ENCODE measurements at places on chromosomes 1 and 21.

DNA sequence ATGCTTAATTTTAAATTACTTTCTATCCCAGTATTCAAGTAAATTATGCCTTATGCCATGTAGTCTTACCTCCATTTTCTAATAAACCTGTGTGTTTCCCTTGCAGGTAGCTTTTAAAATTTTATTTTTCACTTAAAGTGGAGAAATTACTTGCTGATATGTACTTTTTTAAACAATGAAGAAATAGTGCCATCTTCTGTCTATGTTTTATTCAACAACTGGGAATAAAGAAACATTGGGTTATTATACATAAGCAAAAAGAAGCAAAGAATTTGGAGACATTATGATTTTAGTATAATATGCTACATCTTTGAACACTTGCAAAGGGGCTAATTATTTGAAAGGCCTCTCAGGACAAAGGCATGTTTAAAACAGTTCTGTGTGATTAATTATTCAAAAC is 1912.9 kb downstream of the MRPL39 start:
- no peak for DNase-seq

- DNase-seq: no peak
Measured at GRCh38 chr1:167431261-167431908, 86.9 kb downstream of the CD247 start.

GRCh38 chr1:230693221-230693620 is 20.7 kb downstream of the AGT start:
- DNase-seq: no peak

- no peak for DNase-seq
Measured at GRCh38 chr1:243312952-243313634, 57.3 kb downstream of the SDCCAG8 start.

DNA sequence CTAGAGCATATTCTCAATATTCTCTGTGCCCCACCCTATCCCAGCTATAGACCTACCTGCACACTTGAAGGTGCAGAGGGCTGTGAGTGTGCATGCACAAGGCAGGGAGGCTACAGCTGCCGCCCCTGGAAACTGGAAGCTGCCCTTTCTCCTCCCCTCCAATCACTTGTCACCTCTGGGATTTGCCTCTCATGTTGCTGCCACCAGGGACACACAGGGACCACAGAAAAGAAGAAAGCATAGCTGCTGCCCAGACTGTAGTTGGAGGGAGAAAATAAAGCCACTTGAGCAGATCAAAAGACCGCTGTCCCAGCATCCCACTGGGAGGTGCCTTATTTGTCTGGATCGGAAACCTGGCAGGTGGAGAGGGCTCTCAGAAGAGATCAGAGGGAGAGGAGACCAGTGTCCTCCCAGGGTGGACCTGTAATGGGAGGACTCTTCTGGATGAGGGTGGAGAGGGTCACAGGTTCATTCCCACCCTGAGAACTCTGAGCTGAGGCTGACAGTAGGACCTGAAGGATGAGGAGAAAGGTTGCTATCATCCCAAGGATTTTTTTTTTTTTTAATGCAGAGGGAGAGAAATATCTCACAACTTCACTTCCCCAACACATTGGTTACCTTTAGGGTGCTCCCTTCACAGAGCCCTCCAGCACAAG is 7.6 kb upstream of the INPP5B start:
- no peak for DNase-seq

- DNase-seq: no peak
Measured at GRCh38 chr1:167679714-167680113, 42.1 kb upstream of the MPZL1 start.

DNA sequence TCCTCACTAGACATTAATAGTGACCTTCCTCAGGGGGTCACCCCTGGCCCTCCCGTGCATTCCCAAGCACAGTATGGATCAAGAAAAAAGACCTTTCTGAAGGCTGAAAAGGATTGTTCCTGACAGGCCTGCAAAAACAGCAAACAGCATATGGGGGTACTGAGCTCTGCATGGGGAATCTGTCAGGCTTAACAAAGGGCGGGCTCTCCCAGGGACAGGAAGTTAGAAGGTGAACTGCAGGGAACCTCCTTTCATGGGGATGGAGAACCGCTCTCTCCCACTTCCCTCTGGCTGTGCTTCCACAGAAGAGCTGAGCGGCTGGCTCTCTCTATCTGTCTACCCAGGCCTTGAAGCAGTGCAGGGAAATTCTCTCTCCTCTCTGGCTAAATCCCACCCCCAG is 91.7 kb downstream of the DTL start:
- DNase-seq: peak; percentile 54

DNA sequence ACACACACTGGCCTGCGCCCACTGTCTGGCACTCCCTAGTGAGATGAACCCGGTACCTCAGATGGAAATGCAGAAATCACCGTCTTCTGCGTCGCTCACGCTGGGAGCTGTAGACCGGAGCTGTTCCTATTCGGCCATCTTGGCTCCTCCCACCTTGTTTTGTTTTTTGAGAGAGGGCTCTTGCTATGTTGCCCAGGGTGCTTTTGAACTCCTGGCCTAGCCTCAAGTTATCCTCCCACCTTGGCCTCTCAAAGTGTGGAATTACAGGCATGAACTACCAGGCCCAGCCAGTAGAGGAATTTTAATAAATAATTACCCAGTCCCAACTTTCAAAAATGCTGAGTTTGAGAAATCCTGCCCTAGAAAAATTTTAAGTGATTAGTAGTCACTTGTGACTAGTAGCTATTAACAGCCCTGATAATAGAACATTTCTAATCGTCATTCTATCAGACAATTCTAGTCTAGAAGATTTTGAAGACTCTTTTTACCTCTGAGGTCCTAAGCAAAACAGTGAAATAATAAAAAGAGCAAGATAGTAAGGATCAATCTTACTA is 30.9 kb upstream of the SLC35D1 start:
- no peak for DNase-seq

DNA sequence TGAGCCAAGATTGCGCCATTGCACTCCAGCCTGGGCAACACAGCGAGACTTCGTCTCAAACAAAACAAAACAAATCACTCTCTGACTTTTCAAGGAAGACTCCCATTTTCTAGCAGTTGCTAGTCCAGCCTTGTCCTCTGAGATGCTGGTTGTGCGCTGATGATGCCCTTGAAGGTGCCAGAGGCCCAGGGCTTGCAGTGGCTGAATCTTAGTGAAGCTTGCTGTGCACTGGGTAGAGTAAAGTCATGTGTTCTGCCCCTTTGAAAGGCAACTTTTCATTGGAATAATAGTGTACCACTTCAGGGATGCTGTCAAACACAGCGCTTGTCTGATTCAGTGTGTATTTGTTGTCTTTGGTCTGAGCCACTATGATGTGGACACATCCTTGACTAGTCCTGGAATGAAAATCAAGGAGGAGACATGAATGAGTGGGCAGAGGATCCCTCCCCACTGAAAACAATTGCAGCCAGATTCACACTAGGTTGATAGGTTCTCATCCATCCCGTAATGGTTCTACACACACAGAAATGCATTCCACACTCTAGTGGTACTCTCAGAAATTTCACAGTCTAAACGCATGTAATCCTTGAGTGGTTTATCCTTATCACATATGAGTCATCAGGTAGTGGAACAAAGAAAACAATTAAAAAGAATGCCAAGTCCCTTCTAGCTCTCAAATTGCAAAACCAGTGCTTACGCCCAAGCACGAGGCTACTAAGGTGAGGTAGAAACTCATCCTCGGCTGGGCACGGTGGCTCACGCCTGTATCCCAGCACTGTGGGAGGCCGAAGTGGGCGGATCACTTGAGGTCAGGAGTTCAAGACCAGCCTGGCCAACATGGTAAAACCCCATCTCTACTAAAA is 17.8 kb upstream of the TDRD10 start:
- no peak for DNase-seq

- no peak for DNase-seq
Measured at GRCh38 chr1:30901798-30902581, 6.6 kb downstream of the SDC3 start.

DNA sequence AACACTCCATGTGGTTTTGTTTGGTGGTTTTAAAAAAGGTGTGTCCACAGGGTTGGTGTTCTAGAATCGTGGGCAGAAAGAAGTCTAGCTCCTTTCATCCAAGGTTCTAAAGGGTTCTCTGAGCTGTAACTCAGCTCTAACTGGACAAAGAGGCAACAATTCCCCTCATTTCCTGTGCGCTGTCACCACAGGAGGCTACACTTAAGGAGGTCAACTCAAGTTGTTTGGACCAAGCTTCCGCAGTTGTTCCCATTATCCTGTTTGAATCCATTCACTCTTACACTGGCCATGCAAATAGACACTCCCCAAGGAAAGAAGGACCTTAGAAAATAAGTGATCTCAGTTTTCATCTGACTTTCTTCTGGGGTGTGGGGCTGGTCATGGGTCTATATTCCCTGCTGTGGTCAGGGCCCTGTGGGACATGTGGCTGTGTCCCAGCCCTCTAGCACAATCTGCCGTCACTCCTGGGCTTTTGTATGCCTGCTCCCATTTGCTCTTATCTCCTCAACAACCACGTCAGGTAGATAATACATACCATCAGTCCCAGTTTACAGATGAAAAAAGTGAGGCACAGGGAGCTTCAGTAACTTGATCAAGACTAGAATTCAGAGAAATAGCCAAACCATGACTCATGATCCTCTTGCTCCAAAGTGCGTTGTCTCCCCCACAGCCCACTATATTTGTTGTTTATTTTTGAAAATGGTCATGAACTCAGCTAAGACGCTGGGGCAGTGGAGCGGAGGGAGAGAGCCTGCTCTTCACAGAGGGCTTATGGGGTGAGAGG is 103.6 kb downstream of the RHOU start:
- DNase-seq: no peak

DNA sequence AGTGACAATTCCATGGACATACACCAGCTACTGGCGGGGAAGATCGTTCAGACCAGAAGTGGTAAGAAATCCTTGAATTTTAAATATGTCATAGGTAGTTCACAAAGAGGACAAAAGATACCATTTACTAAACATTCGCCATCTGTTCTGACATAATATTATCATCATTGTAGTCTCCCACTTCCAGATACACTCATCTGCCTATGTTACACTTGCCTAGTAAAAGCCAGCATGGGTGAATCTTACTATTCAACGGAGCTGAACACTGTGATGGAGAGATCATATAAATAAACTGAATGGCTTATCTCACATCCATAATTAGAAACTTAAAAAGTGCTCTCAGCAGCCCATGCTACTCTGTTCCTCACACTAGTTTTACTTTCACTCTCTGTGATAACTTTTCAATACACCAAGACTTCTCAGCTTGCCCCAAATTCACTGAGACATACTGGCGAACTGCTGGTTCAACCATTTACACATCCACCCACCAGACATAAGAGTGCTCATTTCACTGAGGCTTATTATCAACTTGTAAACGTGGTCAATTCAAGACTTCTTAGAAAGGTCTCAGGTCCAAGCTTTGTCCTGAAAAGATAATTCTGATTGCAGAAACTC is 463 bp upstream of the PRRC2C start:
- no peak for DNase-seq

GRCh38 chr1:6544831-6545230 is 9.5 kb downstream of the NOL9 start:
- DNase-seq: no peak

DNA sequence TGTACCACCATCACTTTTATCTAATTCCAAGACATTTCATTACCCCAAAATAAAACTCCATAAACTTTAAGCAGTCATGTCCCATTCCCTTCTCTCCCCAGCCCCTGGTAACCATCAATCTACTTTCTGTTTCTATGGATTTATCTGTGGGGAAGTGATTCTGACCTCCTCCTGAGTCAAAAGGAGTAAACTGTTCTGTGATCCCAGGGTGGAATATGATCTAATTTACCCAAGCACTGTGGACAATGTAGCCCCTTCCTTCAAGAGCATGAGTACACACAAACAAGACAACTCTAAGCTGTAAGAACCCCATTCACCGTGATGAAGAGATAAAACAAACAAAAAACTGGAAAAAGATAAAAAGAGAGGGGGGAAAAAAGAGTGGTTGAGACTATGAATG is 77.9 kb downstream of the PLPP3 start:
- DNase-seq: no peak

GRCh38 chr21:29657240-29657989 is 282.4 kb downstream of the GRIK1 start:
- DNase-seq: no peak

- no peak for DNase-seq
Measured at GRCh38 chr1:90675161-90675847, 41.8 kb downstream of the BARHL2 start.

DNA sequence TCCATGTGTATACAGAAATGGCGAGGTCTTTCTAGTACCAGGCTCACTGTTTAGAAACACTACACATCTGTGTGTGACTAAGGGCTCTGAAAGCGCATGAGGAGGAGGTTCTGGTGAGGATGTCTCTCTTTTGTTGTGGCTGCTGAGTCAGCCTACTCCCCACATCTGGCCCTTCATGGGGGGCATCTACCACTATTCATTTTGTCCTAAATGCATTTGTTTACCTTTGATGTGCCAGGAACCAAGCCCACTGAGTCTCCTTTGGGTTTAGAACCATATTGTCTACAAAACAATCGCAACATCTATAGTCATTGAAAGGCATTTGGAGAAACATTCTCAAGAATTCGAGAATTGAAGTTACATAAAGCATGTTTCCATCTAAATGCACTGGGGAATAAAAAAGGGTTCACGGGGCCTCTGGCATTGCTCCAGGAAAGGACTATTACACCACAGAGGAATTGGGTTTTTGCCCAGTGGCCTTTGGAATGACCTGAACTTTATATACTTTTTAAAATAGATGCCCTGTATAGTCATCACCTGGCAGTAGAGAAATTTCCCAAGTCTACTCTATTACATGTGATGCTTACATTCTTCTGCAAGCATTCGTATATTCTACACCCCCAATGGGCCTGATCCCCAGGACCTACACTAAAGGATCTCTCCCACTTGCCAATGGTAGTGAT is 35.1 kb upstream of the ADORA3 start:
- DNase-seq: peak; percentile 64

- no peak for DNase-seq
Measured at GRCh38 chr1:217892750-217893149, 261.6 kb downstream of the SPATA17 start.

- DNase-seq: peak; percentile 33
Measured at GRCh38 chr1:7299994-7300393, 471.1 kb upstream of the VAMP3 start.

GRCh38 chr1:198272492-198272891 is 115.7 kb downstream of the NEK7 start:
- DNase-seq: no peak
